ENCODE measurements at places on chromosomes 4 and X. TPM values are rescaled to one million over a fixed set of nuclear protein-coding genes. Genes with fewer than 3 reads are reported as not detected.
A peak's percentile ranks its signal among the peaks of the same experiment; 100 is the strongest.

DNA sequence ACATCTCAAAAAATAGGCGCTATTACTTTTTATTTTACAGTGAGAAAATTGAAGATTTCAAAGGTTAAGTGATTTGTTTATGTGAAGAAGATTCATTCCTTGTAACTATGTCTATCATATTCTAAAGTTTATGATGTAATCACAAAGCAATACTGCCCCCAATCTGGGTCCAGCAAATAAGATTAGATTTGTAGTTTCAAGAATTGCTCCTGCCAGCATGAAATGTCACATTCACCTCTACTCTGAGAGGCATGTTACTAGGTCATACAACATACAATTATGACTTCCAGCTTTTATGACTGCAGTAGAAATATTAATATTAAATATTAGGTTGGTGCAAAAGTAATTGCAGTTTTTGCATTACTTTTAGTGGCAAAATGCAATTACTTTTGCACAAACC is 976.2 kb downstream of the FSTL5 start:
- DNase-seq, result no peak

DNA sequence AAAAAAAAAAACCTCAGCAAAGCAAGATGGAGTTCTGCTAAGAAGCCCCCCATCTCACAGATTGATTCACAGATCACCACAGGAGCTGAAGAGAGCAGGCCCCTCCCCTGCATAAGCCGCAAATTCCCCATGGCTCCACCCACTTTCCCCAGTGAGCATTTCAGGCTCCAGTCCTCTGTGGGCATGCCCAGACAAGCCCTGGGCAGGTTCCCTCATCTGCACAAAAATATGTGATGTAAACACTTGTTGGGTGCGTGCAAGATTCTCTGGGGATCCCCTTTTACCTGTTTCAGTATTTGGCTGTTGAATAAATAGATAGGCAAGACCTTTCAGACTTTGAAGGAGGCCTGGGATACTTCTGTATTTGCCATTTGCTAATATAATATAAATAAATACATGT is 514.3 kb downstream of the PCDH7 start:
- DNase-seq, result peak; percentile 74

- DNase-seq, result no peak
Measured at GRCh38 chr4:113766882-113767281, 5.3 kb upstream of the CAMK2D start.

- DNase-seq, result peak; percentile 25
Measured at GRCh38 chrX:50747471-50747900, 66.5 kb downstream of the SHROOM4 start.

DNA sequence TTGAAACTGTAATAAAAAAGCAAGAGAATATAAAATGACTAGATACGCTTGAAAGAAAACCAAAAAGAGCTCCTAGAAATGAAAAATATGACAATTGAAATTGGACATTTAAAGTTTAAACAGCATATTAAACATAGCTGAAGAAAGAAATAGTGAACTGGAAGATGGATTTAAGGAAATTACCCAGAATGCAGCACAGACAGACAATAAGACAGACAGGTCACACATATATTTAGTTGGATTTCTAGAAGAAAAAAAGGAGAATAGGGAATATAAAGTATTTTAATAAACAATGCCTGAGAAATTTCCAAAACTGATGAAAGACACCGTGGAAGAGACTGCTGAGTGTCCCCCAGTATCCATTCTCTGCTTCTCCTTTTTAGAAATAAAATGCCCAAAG is 6.6 kb downstream of the DUSP9 start:
- no peak for DNase-seq

The NEIL3 gene
- total RNA-seq, result 8.0 TPM

The FABP2 gene
- total RNA-seq, result not detected

All from Caco-2 (cell line).